Peyer's patch (tissue), 4 donors: ENCODE measurements at places on chromosomes 1 and 21. TPM values are rescaled to one million over a fixed set of nuclear protein-coding genes. Genes with fewer than 3 reads are reported as not detected.

GRCh38 chr1:98145655-98146054, 224.8 kb upstream of the DPYD start:
- DNase-seq = no peak
- no peak overlapping the region for H3K4me3 ChIP-seq
- no peak overlapping the region for H3K27ac ChIP-seq

DNA sequence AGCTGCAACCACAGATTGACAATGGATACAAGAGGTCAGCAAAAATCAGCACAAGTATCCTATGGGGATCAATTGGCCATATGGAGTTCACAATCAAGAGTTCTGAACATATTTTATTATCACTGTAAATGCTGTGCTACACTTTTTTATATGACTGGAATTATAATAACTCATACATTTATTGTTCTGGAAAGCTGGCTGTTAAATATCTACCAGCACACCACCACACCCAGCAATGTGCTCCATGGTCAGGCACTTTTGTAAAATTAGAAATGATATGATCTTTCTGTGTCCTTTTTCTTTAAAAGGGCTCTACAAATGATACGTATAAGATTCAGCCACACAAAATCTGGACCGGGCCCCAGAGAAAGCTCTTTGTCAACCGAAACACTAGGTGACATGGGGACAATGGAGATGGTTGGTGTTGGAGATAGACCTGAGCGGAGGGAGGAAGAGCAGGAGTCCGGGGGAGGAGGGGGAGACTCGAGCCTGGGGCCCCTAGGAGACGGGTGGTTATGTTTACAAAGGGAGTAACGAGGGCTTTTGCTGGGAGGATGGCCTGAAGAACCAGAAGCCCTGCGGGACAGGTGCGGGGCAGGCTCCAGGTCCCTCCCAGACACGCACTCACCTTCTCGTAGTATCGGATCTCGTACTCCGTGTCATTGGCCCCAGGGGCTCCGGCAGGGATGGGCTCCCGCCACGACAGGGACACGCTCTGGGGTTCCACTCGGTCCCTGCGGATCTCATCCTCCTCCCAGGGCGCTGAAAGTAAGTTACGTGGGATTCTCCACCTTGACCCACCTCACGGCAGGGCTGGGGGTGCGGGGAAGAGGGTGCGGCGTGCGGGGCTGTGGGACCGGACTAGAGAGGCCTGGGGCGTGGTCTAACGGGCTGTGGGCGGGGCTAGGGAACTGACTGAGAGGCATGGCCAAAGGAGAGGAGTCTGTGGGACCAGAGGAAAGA, 30.0 kb downstream of the EPHA10 start:
- no peak overlapping the region for H3K4me3 ChIP-seq
- DNase-seq = peak; percentile 89
- H3K27me3 ChIP-seq = no peaks in the 10 kb centered on the region
- H3K4me1 ChIP-seq = no peaks in the 10 kb centered on the region
- H3K27ac ChIP-seq = no peak overlapping the region

- no peak overlapping the region for H3K27ac ChIP-seq
- H3K4me1 ChIP-seq = no peaks in the 10 kb centered on the region
- no peaks in the 10 kb centered on the region for H3K36me3 ChIP-seq
- no peak overlapping the region for H3K4me3 ChIP-seq
- DNase-seq = peak; percentile 7
Observed at GRCh38 chr1:3638027-3638426, 11.9 kb downstream of the WRAP73 start.

- no peak overlapping the region for H3K27ac ChIP-seq
- H3K36me3 ChIP-seq = peaks cover 6% of the 10 kb centered on the region
- no peaks in the 10 kb centered on the region for H3K27me3 ChIP-seq
- no peak overlapping the region for H3K4me3 ChIP-seq
- DNase-seq = no peak
Observed at GRCh38 chr1:197590687-197591086, 184.6 kb downstream of the DENND1B start.

DNA sequence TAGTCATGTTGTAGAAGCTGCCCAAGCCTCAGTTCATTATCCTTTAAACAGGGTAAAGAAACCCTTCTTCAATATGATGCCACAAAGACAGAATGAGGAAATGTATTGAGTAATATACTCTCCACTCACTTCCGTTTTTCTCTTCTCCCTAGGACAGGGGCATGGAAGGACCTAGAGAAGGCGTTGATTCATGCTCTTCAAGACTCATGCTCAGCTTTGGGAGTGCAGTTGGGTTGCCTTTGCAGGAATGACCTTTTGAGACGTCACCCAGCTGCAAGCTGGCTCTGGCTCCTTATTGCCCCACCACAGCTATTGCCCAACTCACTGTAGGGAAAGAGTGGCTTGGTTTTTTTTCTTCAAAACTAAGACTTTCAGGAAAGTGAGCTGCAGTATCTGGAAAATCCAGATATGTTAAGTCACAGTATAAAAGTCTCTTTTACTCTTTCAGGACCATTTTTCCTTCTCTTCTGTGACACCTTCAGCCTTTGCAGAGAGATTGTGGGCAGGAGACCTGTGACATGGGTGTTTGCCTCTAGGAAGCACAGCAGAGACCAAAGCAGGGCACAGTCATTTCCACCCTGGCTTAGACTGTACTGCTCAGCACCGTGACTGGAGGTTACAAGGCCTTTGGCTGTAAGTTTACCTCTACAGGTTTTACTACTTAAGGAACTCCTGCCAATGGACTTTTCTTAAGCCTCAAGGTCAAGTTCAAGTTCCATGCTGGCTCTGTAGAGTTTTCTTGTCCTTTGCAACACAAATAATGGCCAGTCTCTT, 39.5 kb downstream of the XCL2 start:
- peak; percentile 65 for DNase-seq
- no peak overlapping the region for H3K4me3 ChIP-seq
- no peaks in the 10 kb centered on the region for H3K36me3 ChIP-seq

- DNase-seq = no peak
- no peak overlapping the region for H3K4me3 ChIP-seq
- H3K27ac ChIP-seq = no peak overlapping the region
- H3K36me3 ChIP-seq = no peaks in the 10 kb centered on the region
- H3K27me3 ChIP-seq = no peaks in the 10 kb centered on the region
Observed at GRCh38 chr1:36765785-36766300, 268.5 kb downstream of the GRIK3 start.

DNA sequence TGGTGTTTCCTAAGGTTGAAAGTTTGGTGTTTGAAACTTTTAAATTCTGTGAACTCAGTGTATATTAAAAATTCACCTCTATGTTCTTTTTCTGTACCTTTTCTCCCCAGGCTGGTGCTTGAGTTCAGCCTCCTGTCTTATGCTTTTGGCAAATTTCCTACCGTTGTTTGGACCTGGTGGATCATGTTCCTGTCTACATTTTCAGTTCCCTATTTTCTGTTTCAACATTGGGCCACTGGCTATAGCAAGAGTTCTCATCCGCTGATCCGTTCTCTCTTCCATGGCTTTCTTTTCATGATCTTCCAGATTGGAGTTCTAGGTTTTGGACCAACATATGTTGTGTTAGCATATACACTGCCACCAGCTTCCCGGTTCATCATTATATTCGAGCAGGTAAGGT, 24.9 kb upstream of the AXDND1 start:
- peaks cover 25% of the 10 kb centered on the region for H3K36me3 ChIP-seq
- DNase-seq = no peak
- H3K4me3 ChIP-seq = no peak overlapping the region
- no peaks in the 10 kb centered on the region for H3K27me3 ChIP-seq
- H3K27ac ChIP-seq = no peak overlapping the region

DNA sequence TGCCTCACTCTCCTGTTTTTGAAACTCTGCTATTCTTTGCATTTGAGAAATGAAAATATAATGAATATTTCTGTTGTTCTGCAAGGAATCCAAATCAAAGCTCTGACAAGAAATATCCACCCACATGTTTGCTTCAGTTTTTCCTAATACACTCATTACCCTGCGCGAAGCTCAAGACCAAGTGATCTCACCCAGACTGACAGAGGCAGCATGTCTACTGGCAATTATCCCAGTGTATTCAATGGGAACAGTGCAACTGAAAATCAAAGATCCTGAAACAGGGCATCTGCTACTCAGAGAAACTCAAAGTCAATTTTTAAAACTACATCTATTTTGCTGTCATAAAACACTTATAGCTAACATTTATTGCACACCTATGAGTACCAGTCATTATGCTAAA, 321.0 kb upstream of the LRRC7 start:
- no peak overlapping the region for H3K4me3 ChIP-seq
- H3K27ac ChIP-seq = no peak overlapping the region
- no peaks in the 10 kb centered on the region for H3K27me3 ChIP-seq
- no peak for DNase-seq
- H3K36me3 ChIP-seq = no peaks in the 10 kb centered on the region
- no peaks in the 10 kb centered on the region for H3K4me1 ChIP-seq

DNA sequence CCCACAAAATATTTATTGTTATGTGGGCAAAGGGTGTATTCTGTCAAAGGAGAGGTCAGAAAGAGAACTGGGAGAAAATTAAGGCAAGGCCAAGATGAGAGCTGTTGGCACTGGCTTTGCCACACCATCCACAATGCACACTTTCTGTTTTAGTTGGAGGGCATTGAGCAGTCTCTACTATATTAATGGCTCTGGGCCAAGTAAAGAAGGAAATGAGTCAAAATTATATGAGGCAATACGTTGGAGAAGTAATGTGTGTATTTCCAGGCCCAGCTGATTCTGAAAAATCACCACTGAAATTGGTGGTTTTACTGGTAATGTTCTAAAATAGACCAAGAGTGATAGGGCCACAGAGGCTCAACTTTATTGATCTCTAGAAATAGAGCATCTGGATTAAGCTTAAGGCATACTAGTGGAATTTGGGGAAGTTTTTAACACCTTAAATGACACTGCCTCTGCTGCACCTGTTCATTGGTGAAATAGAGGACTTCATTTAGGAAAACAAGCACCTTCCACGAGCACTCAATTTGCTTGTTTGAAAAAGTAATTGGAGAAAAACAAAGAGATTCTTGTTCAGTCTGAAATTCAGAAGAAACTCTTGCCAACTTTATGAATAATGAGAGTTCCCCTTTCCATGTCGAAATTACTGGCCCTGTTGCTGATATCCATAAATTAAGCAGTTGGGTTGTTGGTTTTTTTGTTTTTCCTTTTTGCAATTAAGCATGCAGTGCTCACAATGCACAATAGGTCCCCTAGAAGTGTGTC, 424.9 kb downstream of the ADGRL2 start:
- no peaks in the 10 kb centered on the region for H3K27me3 ChIP-seq
- no peaks in the 10 kb centered on the region for H3K36me3 ChIP-seq
- H3K4me1 ChIP-seq = no peaks in the 10 kb centered on the region
- H3K27ac ChIP-seq = no peak overlapping the region
- no peak for DNase-seq

GRCh38 chr1:15799928-15800835, 7.3 kb downstream of the UQCRHL start:
- peak overlapping the region; percentile 25 for H3K27ac ChIP-seq
- H3K36me3 ChIP-seq = no peaks in the 10 kb centered on the region
- peaks cover 5% of the 10 kb centered on the region for H3K4me1 ChIP-seq
- peak; percentile 93 for DNase-seq
- H3K4me3 ChIP-seq = no peak overlapping the region

DNA sequence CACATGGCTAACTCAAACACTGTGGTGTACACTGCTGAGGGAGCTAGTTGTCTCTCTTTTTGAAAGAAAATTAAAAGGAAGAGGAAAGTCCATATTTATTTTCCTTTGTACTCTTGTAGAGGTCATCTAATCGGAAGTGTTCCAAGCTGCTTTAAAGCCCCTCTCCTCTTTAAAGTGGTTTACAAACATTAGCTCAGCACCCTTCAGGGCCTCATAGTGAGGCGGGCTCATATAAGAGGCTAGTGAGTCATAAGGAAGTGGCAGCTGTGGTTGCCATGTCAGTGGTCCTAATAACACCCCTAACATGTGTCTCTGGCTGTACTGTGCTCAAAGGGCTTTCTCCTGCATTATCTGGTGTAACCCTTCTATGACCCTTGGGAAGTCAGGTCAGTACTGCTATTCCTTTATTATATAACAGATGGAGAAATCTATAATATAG, 104.4 kb upstream of the SERBP1 start:
- H3K4me3 ChIP-seq = no peak overlapping the region
- no peaks in the 10 kb centered on the region for H3K27me3 ChIP-seq
- H3K4me1 ChIP-seq = peaks cover 16% of the 10 kb centered on the region
- peak overlapping the region; percentile 52 for H3K27ac ChIP-seq
- no peak for DNase-seq

GRCh38 chr1:90989990-90990389, 31.8 kb downstream of the ZNF644 start:
- H3K36me3 ChIP-seq = no peaks in the 10 kb centered on the region
- H3K4me1 ChIP-seq = no peaks in the 10 kb centered on the region
- no peaks in the 10 kb centered on the region for H3K27me3 ChIP-seq

- H3K4me1 ChIP-seq = no peaks in the 10 kb centered on the region
- H3K27ac ChIP-seq = no peak overlapping the region
- peaks cover 100% of the 10 kb centered on the region for H3K36me3 ChIP-seq
- H3K4me3 ChIP-seq = no peak overlapping the region
Observed at GRCh38 chr1:27413004-27413403, 20.6 kb downstream of the GPR3 start.

DNA sequence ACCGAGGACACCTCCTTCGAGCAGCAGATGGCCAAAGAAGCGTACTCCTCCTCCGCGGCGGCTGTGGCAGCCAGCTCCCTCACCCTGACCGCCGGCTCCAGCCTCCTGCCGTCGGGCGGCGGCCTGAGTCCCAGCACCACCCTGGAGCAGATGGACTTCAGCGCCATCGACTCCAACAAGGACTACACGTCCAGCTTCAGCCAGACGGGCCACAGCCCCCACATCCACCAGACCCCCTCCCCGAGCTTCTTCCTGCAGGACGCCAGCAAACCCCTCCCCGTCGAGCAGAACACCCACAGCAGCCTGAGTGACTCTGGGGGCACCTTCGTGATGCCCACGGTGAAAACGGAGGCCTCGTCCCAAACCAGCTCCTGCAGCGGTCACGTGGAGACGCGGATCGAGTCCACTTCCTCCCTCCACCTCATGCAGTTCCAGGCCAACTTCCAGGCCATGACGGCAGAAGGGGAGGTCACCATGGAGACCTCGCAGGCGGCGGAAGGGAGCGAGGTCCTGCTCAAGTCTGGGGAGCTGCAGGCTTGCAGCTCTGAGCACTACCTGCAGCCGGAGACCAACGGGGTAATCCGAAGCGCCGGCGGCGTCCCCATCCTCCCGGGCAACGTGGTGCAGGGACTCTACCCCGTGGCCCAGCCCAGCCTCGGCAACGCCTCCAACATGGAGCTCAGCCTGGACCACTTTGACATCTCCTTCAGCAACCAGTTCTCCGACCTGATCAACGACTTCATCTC, 106.8 kb upstream of the VAMP3 start:
- no peak for DNase-seq
- H3K4me3 ChIP-seq = no peak overlapping the region
- no peaks in the 10 kb centered on the region for H3K4me1 ChIP-seq

The SLC45A3 gene
- 7.4 TPM for total RNA-seq

The WNT3A gene
- not detected for total RNA-seq

The CITED4 gene
- total RNA-seq = 2.1 TPM

The BATF3 gene
- 6.6 TPM for total RNA-seq

The ZSWIM5 gene
- total RNA-seq = 16.5 TPM

The FMN2 gene
- 1.6 TPM for total RNA-seq
